ENCODE measurements at places on chromosomes 11 and 22.

DNA sequence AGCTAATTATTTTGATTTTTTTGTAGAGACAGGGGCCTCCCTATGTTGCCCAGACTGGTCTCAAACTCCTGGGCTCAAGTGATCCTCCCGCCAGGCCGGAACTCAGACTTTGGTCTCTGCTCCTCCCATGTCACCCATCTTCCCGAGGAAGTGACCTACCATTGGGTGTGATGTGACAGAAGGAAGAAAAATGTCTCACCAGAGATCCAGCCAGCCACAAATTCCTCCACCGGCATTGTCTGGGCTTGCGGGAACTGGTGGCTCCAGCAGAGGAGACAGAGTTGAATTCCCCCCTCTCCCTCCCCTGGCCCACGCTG, 772 bp downstream of the SLC25A45 start:
- DNase-seq = no peak

DNA sequence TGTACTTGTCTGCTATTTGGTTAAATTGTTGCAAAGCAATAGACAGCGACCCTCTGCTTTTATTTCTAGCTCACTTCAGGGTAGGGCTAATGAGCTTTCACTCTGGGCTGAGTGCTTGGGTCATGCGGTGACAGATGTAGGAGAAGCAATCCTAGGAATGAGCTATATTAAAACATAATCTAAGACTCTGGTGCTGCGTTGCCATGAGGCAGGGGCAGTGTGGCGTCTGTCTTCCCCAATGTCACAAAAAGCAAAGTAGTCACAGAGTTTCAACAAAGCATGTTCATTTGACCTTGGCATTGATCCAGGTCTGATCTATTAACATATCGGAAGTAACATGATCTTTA, 55.5 kb upstream of the GRAMD1B start:
- no peak for DNase-seq

GRCh38 chr11:65417702-65418430, 4.7 kb upstream of the NEAT1 start:
- peak; percentile 27 for DNase-seq

- DNase-seq = no peak
Observed at GRCh38 chr22:18966748-18967147, 30.7 kb upstream of the PRODH start.

- DNase-seq = no peak
Observed at GRCh38 chr11:36427876-36428275, 82.2 kb downstream of the TRAF6 start.

DNA sequence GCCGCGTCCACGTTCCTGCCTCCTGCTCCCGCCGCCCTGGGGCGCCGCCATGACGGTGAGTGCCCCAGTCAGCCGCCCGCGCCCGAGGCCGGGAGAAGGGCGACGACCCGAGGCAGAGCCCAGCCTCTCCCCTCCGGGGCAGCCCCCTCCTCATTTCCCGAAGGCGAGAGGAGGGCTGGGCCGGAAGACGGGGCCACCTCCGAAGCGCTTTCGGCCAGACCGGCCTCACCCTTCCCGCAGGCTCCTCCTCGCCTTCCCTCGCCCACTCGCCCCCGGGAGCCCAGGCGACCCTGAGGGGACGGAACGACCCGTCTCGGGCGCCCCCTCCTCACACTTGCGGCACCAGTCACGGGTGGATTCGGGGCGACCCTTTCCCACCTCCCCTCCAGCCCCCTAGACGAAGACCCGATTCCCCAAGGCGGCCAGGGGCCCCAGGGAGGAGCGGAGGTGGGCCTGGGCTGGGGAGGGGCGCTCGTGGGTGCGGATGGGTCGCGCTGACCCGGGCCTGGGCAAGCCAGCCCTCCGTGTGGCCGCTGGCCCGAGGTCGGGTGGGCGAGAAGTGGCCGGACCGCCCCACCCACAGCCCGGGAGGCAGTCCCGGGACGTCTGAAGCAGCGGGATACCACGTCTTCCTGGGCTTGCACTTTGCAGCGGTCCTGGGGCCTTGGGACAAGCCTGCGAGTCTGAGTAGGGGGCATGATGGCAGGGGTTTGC, 49.7 kb downstream of the TRIOBP start:
- peak; percentile 9 for DNase-seq

DNA sequence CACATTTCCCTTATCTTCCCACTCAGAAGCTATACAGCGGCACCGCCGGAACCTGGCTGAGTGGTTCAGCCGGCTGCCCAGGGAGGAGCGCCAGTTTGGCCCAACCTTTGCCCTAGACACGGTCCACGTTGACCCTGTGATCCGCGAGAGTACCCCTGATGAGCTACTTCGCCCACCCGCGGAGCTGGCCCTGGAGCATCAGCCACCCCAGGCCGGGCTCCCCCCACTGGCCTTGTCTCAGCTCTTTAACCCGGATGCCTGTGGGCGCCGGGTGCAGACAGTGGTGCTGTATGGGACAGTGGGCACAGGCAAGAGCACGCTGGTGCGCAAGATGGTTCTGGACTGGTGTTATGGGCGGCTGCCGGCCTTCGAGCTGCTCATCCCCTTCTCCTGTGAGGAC, 4.9 kb downstream of the NLRX1 start:
- no peak for DNase-seq

Measured in naive thymus-derived CD8-positive, alpha-beta T cell (primary cell).